CD4-positive, alpha-beta T cell treated with Interleukin-6 for 4 hours (primary cell): ENCODE measurements at places on chromosomes 7 and 10.

DNA sequence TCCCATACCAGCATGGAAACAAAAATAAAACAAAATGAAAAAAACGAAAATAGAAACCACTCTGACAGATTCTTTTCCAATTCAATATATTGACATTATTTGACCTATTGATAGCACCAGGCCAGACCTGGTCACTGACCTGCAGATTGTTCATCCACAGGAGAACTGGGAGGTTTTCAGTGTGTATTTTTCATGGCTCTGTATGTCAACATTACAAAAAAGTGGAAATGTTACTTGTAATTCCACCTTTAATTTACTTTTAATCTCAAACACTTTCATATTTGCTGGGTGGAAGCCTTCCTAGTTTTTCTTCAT lies 2.9 kb downstream of the HKDC1 start:
- DNase-seq: no peak

- DNase-seq: no peak
These were observed 61.1 kb downstream of the FOXI2 start for GRCh38 chr10:127798111-127798510.

DNA sequence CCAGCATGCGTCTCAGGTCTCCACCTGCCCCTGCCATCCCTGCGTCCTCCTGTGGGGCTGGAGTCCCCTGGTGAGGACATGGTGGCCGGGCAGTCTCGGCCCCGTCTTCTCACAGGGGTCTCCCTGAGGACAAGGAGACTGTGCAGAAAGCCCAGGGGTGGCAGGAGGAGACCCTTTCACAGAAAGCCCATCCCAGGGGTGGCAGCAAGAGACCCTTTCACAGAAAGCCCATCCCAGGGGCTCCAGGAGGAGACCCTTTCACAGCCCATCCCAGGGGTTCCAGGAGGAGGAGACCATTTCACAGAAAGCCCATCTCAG lies 14.8 kb upstream of the CHST12 start:
- DNase-seq: no peak

DNA sequence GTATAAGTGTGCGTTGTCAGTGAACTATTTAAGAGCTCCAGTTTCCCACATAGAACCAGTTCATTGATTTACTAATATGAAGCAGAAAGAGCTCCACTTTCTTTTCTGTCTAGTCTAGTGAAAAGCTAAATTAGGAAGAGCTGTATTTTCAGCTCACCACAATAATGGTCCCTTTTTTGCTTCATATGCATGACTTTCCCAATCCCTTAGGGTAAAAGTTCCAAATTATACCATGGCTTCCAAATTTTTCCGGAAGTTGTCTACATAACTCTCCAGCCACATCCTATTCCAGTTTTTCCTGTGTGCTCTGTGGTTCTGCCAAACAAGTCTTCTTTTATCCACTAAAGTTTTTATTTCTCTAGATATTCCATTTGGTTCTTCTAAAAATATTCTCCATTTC lies 685.2 kb downstream of the REEP3 start:
- DNase-seq: no peak

DNA sequence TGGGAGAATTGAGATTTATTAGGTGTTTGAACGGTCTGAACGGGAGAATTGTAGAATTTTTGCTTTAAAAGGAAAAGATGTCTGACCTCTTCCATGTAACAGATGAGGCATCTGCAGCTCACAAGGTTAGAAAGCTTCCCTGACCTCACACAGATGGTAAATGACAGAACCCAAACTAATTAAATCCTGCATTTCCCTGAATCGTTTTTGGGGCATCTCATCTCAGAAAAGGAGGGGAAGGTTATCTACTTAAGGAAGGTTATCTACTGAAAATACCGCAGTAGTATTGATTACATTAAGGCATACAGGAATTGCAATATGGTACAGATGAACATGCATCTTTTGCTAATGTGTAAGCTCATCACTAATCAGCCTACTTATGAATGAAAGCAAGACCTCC lies 278.3 kb downstream of the CCDC3 start:
- DNase-seq: no peak

- no peak for DNase-seq
These were observed 20.1 kb downstream of the MYL10 start for GRCh38 chr7:101608772-101609713.

GRCh38 chr7:17929647-17930395 lies 10.5 kb downstream of the SNX13 start:
- no peak for DNase-seq

GRCh38 chr7:106521541-106521940 lies 139.4 kb downstream of the CCDC71L start:
- DNase-seq: no peak

- no peak for DNase-seq
These were observed 3.1 kb downstream of the CNPY1 start for GRCh38 chr7:155543011-155543876.

GRCh38 chr10:96967847-96968246 lies 135.7 kb downstream of the LCOR start:
- no peak for DNase-seq

DNA sequence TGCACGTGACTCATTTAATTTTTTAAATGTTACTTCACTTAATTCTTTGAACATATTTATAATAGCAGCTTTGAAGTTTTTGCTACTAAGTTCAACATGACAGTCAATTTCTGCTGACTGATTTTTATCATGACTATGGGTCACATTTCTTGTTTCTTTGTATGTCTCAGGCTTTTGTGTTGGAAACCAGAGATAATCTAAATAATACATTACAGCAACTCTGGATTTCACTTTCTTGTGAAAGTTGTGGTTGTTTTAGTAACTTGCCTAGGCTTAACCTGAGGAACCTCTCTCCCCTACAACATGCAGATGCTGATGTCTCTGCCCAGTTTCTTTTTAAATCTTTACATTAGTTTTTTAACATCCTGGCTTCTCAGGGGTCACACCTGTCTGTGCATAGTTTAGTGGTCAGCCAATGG lies 180.8 kb downstream of the CCDC71L start:
- no peak for DNase-seq

GRCh38 chr7:18754766-18755165 lies 259.2 kb downstream of the HDAC9 start:
- DNase-seq: no peak

GRCh38 chr10:102167861-102168260 lies 15.7 kb downstream of the NOLC1 start:
- DNase-seq: no peak
